ENCODE measurements at places on chromosomes 7 and 10.

- DNase-seq, result no peak
These were observed 87.7 kb upstream of the CYP26C1 start for GRCh38 chr10:92972886-92973285.

- DNase-seq, result no peak
These were observed 926.3 kb downstream of the NRG3 start for GRCh38 chr10:82801289-82801688.

GRCh38 chr10:72276421-72277339 is 3.0 kb downstream of the DDIT4 start:
- DNase-seq, result no peak

GRCh38 chr10:100896876-100897461 is 15.8 kb upstream of the SLF2 start:
- DNase-seq, result no peak

- no peak for DNase-seq
These were observed 12.2 kb downstream of the CLRN3 start for GRCh38 chr10:127880557-127880956.

GRCh38 chr7:105905910-105906568 is 29.6 kb upstream of the ATXN7L1 start:
- DNase-seq, result no peak

GRCh38 chr7:54663603-54664234 is 95.3 kb downstream of the SEC61G start:
- no peak for DNase-seq

DNA sequence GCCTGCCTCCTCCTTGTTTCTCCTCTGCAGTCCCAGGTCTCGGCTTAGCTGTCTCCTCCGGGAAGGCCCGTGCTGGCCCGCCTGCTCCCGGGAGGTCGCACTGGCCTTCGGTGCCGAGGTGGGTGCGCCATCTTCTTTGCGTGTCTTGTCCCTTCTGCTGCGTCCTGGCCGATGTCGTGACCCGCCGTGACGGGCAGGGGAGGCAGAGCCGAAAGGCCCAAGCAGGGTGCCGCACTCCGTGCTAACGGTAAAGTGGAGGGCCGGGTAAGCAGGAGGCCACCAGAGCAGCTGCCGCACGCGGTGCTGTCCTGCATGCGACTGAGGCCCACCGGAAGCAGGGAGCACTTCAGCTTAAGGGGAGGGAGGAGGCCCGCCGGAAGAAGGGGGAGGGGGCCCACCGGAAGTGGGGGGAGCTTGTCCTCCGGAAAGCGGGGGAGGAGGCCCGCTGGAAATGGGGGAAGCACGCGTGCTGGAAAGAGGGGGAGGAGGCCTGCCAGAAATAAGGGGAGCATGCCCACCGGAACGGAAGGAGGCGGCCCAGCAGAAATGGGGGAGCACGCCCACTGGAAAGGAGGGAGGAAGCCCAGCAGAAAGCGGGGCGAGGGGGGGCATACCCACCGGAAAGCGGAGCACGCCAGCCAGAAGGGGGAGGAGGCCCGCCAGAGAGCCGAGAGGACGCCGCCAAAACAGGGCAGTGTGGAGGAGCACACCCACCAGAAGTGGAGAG is 71.4 kb downstream of the PROSER2 start:
- no peak for DNase-seq

- no peak for DNase-seq
These were observed 92.4 kb upstream of the PIK3CG start for GRCh38 chr7:106772655-106773108.

DNA sequence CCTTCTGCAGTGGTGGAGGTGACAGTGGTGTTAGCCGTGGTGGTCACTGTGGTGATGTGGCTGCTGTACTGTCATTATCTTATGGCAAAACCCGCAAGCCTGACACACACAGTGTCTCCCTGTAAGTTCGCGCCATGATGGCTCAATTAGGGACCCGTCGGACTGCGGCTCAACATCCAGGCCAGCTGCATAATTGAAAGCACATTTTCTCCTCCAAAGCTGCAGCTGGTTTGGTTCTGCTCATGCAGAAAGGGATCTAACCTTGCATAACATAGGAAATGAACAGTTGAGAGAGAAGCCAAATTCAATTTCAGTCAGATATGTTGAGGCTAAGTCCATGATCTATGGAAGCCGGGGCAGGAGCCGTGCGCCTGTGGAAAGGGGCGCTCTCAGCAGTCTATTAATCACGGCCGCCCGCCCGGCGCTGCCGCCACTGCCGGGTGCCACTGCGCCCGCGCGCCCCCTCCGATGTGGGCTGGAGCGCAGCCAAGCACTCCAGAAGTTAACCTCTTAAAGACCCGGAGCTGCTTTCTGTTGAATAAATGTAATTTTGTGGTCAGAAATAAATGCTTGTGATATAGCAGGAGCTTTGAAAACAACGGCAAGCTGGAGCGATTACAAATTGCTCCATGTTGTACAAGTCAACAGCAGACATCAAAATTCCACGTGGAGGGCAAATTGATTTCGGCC is 227.7 kb downstream of the CUX1 start:
- no peak for DNase-seq

- no peak for DNase-seq
These were observed 5.4 kb downstream of the TBATA start for GRCh38 chr10:70779511-70780369.

DNA sequence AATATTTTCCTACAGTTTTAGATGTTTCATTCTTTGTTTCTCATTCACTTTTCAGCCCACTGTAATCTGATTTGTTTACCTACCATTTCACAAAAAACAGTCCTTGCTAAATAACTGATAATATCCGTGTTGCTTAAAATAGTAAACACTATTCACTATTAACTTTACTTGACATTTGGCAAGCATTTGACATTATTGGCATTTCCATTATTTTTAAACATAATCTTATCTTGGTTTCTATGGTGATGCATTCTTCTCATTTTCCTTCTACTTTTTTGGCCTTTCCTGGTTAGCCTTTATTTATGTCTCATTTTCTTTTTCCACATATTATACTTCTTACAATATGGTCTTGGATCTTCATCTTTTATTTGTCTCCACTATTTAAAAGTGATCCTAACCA is 715.3 kb downstream of the DNAJB9 start:
- DNase-seq, result no peak

GRCh38 chr7:149196151-149196704 is 882 bp downstream of the ZNF282 start:
- peak; percentile 30 for DNase-seq

DNA sequence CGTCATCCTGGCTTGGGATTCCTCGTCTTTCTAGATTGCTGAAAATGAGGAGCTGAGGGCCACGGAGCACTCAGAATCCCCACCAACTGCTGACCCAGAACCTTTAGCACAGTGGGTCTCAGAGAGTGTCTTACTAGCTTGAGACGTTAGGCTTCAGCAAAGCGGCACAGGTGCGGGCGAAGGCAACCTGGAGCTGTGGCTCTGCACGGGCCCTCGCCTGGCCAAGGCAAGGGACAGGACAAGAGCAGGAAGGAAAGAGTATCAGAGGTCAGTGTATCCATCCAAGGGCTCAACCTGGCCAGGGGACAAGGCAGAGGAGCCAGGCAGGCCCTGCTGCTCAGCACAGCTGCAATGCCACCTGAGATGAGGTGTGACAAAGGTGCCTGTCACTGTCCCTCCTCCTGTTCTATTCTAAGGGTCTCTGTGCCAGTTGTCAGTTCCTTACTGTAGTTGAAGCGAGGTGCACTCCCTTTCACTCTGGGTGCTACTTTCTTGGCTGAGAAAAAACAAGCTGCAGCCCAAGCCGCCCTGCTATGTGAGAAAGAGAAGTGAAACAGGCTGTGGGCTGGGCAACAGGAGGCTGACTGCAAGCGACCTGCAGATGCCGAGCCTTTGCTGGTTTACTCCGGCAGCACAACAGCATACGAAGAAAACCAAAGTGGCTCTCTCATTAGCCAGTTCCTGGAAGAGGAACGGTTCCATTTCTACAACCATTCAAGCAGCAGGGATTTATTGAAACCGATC is 33.3 kb upstream of the KDM7A start:
- DNase-seq, result no peak

GRCh38 chr7:2478399-2478785 is 2.2 kb upstream of the GRIFIN start:
- no peak for DNase-seq

GRCh38 chr7:37698782-37699181 is 15.2 kb downstream of the GPR141 start:
- no peak for DNase-seq

- DNase-seq, result no peak
These were observed 5.9 kb upstream of the MAGI2 start for GRCh38 chr7:79459381-79459780.

DNA sequence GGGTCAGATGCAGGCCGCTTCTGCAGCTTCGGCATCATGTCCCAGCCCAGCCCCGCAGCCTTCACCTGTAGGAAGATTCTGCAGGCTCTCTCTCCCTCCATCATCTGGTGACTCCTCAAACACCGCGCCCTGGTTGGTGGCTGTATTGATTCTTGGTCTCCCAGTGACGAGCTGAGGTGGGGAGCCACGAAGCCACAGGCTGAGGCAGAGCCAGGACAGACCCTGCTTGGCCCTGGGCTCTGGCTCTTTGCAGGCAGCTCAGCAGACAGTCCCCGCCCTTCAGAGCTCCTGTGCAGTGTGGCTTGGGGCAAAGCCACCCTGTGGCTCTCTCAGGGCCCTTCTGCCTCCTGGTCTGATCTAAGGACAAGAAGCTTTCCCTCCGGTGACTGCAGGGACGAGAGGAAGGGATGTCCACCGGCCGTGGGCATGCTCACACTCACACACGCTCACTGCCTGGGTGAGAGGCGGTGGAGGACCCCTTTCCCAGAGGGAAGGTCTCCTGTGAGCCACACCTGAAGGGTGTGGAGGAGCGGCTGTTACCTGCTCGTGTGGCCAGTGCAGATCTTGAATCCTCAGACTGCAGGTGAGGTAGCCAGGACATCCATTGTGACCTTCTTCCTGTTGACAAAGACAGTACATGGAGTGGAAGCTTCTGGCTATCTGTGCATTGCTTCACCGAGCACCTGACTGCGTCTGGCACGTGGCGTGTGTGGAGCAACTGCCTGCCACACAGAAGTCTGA is 79.6 kb downstream of the INPP5A start:
- DNase-seq, result no peak

DNA sequence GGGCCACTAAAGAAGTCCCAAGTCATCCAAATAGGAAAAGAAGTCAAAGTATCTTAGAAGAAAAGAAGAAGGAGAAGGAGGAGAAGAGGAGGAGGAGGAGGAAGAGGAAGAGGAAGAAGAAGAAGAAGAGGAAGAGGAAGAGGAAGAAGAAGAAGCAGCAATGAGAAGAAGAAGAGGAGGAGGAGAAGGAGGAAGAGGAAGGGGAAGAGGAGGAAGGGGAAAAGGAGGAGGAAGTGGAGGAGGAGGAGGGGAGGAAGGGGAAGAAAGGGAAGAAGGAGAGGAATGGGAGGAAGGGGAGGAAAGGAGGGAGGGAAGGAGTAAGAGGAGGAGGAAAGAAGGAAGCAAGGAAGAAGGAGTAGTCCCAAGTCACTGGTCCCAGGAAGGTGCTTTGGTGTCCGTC is 21.7 kb upstream of the RADIL start:
- DNase-seq, result no peak

DNA sequence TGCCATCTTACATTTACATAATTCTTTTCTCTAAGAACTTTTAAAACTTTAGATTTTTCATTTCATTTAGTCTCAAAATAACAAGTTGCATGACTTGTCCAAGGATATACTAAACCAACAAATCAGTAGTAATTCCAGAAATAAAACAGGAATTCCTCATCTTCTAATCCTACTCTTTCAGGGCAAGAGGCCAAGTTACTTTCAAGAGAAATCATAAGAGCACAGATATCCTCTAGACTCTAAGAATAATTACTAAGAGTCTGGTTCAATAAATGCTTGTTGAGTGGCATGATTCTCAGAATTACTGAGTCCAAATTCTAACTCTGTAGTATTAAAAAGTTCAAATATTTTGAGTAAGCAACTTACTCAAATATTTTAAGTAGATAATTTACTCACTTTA is 12.9 kb downstream of the PDZD8 start:
- DNase-seq, result no peak

- no peak for DNase-seq
These were observed 242.2 kb downstream of the GATA3 start for GRCh38 chr10:8296734-8297101.

DNA sequence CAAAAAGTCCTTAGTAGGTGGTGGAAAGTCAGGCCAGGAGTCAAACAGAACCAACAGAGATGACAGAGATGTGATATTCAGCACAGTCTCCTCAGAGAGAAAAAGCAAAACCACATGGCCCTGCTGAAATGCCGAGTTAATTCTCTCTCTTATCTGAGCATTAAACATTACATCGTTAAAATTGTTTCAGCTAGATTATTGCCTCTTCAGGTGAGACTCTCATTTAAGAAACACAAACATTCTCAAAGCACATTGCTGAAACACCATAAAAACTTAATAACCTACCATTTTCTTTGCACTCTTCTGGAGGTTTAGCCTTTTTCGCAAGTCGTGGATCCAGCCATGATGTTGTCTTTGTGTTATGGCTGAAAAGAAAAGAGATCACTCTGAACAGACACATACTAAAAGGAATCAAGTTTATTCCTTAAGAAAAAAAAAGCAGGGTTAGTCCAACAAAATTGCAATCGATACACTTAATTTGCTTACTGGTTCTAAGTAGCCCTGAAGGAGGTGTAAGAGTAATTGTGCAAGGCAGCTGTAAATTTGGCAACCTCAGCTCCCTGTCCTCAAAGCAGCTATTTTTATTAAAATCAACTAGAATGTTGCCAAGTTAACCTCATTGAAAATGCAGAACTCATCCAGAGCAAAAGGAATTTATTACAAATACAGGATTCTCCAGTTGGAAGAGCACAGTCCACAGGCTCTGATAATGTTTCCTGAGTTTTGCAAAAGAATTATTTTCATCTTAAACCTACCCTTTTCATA is 691.1 kb downstream of the PHTF2 start:
- no peak for DNase-seq

GRCh38 chr7:29281782-29282541 is 87.4 kb downstream of the CHN2 start:
- DNase-seq, result peak; percentile 65

GRCh38 chr10:489330-489729 is 200.1 kb downstream of the DIP2C start:
- DNase-seq, result no peak

GRCh38 chr7:73436031-73436929 is 2.7 kb downstream of the FZD9 start:
- DNase-seq, result no peak
